Activated CD4-positive, alpha-beta T cell treated with anti-CD3 and anti-CD28 coated beads for 4 hours (primary cell): ENCODE measurements at places on chromosomes 7 and 10.

GRCh38 chr10:60377955-60378354 lies 11.7 kb downstream of the ANK3 start:
- no peak for DNase-seq

DNA sequence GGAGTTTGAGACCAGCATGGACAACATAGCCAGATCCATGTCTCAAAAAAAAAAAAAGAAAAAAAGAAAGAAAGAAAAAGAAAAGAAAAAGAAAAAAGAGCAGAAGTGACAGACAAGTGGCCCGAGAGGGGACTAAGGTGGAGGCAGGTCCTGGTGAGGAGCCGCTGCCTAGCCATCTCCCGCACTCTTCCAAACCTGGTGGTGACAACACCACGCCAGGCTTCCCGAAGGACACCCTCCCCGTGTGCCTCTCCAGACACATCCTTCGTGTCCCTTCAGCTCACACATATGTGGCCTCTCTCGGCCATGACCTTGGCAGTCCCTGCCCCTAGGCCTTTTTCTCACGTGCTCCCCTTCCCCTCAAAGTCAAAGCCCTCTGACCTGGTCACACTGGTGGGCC lies 36.4 kb downstream of the IFT22 start:
- DNase-seq: no peak

- DNase-seq: no peak
Observed at GRCh38 chr7:96589038-96589437, 120.6 kb downstream of the SEM1 start.

GRCh38 chr7:132742189-132742612 lies 165.9 kb upstream of the PLXNA4 start:
- DNase-seq: no peak

DNA sequence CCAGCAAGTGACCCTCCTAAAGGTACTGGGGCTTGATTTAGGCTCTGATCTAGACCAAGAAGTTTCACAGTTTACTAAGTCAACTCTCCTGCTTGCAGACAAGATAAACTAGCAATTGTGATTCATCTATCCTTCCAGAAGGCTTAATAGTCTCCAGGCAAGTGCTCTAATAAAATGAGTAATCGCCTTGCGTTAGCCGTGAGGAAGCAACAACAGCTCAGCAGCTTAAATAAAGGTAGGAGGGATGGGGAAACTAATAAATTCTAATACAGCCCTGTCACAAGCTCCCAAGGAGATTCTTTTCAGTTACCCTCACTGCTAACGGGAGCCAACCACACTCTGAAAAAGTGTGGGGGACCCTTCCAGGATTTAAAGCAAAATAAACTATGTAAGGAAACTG lies 48.4 kb downstream of the FRMD4A start:
- DNase-seq: no peak

GRCh38 chr7:151509670-151510333 lies 9.9 kb downstream of the RHEB start:
- DNase-seq: no peak

DNA sequence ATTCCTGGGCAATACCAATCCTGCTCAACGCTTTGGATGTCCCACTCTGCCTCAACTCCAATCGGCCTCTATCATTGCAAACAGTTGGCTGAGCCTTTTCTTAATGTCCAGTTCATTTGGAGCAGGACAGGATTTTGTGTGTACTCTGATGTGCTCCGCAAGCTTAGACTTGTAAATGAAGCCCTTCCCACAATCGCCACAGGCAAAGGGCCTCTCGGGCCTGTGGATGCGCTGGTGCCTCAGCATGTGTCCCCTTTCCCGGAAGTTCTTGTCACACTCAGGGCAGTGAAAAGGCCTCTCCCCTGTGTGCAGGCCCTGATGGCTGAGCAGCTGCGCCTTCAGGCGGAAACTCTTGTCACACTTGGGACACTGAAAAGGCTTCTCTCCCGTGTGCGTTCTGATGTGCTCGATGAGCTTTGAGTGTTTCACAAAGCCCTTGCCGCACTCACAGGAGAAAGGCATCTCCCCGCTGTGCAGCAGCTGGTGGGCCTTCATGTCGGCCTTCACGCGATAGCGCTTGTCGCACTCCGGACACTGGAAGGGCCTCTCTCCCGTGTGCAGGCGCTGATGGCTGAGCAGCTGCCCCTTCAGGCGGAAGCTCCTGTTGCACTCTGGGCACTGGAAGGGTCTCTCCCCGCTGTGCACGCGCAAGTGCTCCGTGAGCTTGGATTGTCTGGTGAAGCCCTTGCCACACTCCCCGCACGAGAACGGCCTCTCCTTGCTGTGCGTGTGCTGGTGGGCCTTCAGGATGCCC lies 20.0 kb downstream of the ZNF786 start:
- DNase-seq: no peak

DNA sequence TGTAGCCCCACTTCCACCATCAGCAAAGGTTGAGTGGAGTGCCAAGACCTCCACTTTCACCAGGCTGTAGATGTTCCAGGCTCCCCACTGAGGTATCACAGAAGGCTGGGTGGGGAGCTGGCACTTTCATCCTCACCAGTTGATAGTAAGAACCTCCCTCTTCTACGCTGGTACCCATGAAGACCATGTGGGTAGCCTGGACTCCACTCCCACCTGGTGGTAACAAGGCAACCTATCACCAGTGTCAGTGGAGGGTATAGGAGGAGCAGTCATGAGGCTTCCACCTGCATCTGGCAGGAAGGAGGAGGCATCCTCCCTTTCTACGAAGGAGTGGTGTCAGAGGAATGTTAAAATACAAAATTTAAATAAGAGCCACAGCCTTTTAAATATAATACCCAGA lies 4.4 kb downstream of the SMIM30 start:
- no peak for DNase-seq

DNA sequence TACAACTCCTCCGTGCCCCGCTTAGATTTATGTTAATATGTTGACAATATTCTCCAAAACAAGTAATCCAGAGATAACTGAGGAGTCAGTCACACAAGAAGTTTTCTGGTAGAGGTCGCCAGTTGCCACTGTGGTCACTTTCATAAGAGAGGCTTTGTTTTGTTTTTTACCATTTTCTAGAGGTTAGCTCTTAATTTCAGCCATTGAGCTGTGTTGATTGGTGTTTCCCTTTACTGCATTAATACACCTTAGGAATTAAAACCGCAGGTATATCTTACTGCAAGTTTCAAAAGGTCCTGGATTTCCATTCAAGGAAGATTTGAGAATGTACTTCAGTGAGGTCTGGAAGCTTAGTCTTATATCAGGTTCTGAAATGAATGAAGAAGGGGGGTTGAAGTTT lies 3.5 kb downstream of the BMI1 start:
- no peak for DNase-seq
